Esophagus mucosa (tissue), 1 donor: ENCODE measurements at places on chromosomes 4 and X. TPM values are rescaled to one million over a fixed set of nuclear protein-coding genes. Genes with fewer than 3 reads are reported as not detected.

SMAD1 gene
- total RNA-seq: 34.0 TPM

RBM41 gene
- 10.3 TPM for total RNA-seq

LPAR4 gene
- total RNA-seq: not detected

NRK gene
- not detected for total RNA-seq

TCEAL5 gene
- not detected for total RNA-seq

SULT1B1 gene
- total RNA-seq: 1.3 TPM

GPC3 gene
- 0.28 TPM for total RNA-seq

DNA sequence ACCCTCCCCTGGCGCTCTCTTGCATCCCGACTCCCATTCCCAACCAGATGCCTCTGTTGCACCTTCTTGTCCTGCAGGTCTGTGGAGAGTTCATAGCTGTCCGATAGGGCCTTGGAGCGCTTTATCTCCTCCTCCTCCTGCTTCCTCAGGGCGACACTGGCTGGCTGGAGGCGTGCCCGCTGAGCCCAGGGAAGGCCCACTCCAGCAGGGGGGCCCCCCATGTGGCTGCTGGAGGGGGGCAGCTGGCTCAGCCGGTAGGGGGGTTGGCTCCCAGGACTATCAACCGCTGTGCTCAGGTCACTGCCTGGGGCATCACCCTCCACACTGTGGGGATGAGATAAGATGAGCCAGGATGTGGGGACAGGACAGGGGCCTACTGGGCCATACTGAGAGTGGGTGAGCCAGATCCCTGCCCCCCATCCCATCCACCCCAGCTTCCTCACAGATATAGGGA lies 25.6 kb downstream of the IQSEC2 start:
- no peak for ATAC-seq

- no peak for ATAC-seq
These were observed 230.7 kb downstream of the EVC2 start for GRCh38 chr4:5477613-5478012.

GRCh38 chr4:27915822-27916221 lies 1055.2 kb downstream of the STIM2 start:
- no peak for ATAC-seq

DNA sequence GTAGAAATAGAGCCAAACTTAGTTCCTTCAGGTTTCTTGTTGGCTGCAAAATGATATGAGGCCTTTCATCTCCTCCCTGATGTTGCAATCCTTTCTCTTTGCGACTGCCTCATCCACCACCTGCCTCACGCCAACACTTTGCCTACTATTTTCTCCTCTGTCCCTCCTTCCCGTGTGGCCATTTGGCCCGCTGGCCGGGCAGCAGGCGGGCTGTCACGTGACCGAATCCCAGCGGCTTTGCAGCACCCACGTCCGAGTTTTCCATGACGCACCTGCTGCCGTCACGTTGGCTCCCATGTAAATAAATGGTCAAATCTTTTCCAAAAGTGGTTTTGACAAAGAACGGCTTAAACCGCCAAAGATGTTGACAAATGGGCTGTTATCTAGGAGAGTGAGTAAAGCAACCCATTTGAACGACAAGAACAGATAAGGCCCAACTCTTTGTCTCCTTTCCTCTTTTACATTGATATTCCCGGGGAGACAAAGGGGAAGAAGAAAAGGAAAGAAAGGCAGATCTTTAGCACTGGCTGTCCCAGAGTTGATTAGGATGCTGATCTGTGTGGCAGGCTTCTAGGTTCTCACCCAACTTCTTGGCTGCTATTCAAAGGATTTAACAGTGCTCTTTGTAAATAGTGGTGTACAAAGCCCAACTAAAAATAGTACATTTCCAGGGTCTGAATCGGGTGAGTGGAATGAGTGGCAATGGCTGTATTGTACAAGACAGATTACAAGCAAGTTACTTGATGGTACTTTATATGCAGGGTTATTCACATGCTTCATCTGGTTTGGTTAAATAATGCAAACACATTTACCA lies 174.2 kb upstream of the JADE1 start:
- ATAC-seq: no peak

DNA sequence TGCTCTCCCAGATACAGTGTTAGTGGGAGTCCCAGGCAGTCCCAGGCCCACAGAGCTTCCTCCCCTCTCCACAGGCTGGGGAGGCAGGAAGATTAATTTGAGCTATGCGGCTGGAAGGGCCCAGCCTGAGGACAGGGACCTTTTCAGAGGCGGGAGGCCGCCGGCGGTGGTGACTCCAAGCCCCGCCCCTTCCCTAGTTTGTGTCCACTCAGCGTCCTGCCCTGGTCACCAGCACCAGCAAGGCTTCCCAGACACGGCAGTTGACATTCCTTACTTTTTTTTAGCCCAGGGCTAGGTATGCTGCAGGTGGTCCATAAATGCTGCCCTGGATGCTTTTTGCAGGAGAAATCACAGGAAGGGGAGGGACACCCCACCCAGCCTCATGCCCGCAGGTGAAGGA lies 67.7 kb upstream of the LRPAP1 start:
- ATAC-seq: no peak

DNA sequence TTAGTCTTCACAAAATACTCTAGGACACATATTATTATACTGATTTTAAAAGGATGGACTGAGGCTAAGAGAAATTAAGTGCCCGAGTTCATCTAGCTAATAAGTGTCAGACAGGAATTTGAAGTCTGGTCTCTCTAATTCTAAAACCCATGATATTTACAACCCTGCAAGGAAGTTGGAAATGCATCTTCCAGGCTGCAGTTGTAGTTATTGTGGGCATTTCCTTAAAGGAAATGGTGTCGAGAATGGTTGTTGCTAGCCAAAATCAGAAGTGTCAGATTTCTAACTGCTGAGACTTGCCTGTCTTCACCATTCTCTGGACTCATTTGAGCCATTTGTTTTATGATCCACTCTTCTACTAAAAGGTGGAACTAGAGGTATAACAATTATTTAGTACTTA lies 82.5 kb downstream of the FAT4 start:
- ATAC-seq: no peak

DNA sequence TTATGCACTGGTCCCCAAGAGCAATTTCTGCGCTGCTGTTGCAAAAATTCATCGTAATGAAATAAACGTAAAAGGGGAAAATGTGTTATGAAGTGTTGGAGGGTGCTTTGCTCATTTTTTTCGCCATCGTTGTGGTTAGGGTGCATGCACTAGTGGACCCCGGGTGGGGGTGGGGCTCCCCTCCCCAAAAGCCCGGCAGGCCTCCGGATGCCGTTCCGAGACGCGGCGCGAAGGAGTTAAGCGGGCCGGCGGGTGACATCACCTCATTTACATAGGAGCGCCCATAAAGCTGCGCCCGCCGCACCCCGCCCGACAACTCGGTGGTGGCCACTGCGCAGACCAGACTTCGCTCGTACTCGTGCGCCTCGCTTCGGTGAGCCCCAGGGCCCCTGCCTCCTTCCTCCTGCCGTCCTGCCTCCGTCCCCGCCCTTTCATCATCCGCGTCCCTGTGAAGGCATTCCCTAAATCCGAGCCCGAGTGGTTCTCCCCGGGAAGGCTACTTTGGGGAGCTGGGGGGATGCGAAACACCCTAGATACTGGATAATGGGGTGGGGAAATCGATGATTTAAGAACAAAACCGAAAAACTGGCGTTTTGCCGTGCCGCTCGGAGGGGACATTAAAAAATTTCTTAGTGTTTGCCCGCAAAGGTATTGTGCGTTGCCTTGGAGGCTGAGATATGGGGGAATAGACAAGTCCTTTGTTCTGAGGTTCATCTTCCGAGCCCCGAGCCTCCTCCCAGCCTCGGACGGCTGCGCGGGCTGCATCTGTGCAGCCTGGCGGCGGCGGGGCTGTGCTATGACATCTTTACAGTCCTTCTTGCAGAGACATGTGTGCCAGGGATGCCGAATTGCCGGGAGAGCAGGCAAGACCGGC lies at the start of gene TMSB4X:
Gene TMSB4X (plus strand): TSS at position 315 of the 874 bp plus-strand sequence.
- ATAC-seq: peak; percentile 93

DNA sequence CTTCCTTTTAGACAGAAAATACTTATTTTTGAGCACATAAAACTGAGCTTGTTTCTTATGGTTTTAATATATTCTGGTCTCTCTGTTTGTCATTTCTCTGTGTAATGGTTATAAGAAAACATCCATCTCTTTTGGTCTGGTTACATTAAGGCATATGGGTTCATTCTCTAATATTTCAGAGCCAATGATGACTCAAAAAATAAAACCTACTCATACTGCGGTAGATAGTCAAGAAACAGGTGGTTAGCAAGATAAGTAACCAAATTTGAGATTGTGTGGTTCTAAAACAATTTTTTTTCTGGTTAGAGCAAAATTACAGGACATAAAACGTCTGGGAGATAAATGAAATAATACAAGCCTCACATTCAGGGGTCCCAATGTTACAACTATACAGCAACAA lies 654.5 kb downstream of the STIM2 start:
- no peak for ATAC-seq

DNA sequence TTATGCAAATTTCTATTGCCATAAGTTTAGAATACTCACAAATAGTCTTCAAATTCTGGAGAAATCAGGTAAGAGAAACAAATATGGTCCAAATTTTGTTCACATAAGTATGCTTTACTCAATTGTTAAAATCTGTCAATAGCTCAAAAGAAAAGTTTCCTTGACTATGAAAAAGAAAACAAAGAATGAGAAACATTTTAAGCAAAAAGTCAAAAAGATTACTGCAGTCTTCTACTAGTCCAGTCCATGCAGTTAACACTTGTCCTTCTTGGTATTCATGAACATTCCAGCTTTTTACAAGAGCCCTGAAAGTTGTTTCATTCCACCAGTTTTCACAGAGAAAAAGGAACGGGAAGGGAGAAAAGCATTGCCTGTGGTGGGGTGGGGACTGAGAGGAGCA lies 54.7 kb upstream of the ZXDA start:
- ATAC-seq: no peak

DNA sequence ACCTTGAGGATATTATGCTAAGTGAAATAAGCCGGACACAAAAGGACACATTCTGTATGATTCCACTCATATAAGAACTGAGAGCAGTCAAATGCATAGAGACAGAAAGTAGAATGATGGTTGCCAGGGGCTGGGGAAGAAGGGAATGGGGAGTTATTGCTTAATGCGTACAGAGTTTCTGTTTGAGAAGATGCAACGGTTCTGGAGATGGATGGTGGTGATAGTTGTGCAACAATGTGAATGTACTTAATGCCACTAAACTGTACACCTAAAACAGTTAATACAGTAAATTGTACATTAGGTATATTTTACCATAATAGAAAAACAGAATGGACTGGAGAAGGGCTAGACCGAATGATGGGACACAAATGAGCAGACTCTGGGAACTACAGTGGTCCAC lies 15.8 kb downstream of the MAOB start:
- no peak for ATAC-seq

DNA sequence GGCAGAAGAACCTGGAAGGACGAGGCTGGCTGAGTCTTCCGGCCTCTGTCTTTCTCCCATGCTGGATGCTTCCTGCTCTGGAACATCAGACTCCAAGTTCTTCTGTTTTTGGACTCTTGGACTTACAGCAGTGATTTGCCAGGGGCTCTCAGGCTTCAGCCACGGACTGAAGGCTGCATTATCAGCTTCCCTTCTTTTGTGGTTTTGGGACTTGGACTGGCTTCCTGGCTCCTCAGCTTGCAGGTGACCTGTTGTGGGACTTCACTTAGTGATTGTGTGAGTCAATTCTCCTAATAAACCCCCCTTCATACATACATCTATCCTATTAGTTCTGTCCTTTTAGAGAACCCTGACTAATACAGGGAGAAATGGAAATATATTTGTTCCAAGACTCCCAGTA lies 265.8 kb downstream of the PCDH18 start:
- ATAC-seq: no peak

DNA sequence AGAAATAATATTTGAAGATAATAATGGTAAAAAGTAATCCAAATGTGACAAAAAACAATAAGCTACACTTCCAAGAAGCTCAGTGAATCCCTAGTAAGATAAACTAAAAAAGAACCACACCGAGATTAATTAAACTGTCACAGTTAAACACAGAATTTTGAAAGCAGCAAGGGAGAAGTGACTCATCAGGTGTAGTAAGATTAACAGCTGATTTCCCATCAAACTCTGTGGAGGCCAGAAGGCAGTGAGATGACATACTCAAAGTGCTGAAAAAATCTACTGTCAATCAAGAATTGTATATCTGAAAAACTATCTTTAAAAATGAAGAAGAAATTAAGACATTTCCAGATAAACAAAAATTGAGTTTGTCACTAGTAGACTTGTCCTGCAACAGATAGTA lies 35.3 kb downstream of the STK32B start:
- no peak for ATAC-seq

GRCh38 chr4:154566639-154567204 lies 3.9 kb downstream of the FGB start:
- no peak for ATAC-seq

DNA sequence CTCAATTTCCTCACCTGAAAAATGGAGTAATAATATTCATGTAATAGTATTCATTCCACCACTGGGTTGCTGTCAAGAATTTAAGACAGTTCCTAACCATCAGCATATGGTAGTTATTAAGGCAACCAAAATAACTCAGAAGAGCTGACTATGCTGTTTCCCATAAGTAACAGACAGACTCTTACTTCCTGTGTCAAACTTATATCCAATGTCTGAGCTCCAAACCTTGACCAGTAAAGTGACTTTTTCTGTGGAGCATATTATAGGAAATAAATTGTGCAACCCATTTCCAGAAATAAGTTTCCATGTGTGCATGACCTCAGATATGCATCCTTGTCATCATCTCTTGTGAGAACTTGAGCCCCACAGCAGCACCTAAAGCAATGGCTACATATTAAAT lies 78.8 kb downstream of the HADH start:
- ATAC-seq: no peak

GRCh38 chr4:41360214-41360920 lies 103.6 kb downstream of the UCHL1 start:
- ATAC-seq: peak; percentile 87

DNA sequence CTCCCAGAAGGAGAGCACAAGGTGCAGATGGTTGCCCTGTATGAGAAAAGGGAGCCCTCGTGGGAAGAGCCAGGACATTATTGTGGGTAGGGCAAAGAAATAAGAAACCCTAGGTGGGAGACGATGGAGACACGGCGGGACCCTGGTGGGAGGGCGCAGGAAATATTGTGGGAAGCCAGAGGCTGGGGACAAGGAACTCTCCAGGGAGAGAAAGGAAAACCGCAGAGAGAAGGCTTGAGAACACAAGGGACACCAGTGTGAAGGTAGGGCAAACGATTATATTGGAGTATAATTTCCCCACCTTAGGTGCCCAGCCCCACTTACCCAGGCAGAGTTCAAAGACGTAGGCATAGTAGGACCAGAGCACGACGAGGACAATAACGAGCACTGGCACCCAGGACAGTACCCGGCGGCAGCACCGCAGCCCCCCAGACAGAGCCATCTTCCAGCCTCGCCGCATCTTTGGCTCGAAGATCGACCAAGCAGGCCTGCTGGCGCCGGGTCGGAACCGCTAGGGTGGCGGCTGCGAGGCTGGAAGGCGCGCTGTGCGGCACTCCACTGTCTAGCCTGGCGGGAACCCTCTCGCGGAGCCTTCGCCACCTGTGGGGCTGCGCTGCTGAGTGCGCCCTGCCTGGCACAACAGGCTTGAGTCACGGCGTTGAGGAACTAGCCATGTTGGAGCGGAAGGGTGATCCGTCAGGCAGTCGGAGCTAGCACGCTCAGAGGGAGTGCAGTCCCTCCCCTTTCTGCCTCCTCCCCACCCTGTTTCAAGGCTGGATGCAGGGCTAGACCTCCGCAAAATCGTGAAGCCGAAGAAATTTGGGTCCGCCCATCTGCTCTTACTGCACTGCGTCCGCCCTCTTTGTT lies at the start of gene ZDHHC15:
Gene ZDHHC15 (minus strand): TSS at position 473 of the 867 bp plus-strand sequence. CDS start 13 bp downstream, at position 460.
- ATAC-seq: peak; percentile 96
